Activated naive CD4-positive, alpha-beta T cell treated with anti-CD3 and anti-CD28 coated beads, Interleukin-2, amount 10 ng/mL, durations not matched to agents 5 hours and 36 hours (primary cell): ENCODE measurements at places on chromosomes 13 and 19. TPM values are rescaled to one million over a fixed set of nuclear protein-coding genes. Genes with fewer than 3 reads are reported as not detected.

Gene PIP5K1C
- 19.9 TPM for total RNA-seq

Gene SIGLECL1
- total RNA-seq = not detected

Gene TMC4
- total RNA-seq = 3.1 TPM

Gene RFPL4A
- not detected for total RNA-seq

Gene TEX26
- not detected for total RNA-seq

Gene WDR88
- not detected for total RNA-seq

Gene ZNF682
- total RNA-seq = 7.3 TPM

Gene ZNF730
- 0.14 TPM for total RNA-seq

Gene PLK5
- total RNA-seq = not detected

Gene CLEC17A
- total RNA-seq = not detected

Gene SCEL
- not detected for total RNA-seq

Gene KLF12
- 33.1 TPM for total RNA-seq

Gene PTPRH
- total RNA-seq = not detected
